Effector memory CD4-positive, alpha-beta T cell (primary cell): ENCODE measurements at places on chromosomes 4 and X.

GRCh38 chrX:19629541-19629940 lies 114.2 kb upstream of the MAP3K15 start:
- DNase-seq = no peak

DNA sequence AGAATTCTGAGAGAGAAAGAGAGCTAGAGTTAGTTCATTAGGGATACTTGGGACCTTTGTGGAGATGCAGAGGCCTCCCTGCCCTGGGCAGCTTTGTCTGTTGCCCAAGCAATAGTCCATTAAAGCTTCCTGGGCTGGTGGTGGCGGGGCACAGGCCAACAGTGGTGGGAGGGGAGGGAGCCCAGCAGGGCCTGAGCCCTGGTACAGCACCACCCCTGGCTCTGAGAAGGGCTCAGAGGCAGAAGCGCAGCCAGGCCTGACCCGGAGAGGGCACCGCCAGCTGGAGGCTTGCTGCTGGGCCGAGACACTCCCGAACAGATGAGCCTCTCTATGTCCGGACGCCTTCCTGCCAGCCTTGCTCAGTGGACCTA lies 65.3 kb downstream of the EFNB1 start:
- DNase-seq = no peak

DNA sequence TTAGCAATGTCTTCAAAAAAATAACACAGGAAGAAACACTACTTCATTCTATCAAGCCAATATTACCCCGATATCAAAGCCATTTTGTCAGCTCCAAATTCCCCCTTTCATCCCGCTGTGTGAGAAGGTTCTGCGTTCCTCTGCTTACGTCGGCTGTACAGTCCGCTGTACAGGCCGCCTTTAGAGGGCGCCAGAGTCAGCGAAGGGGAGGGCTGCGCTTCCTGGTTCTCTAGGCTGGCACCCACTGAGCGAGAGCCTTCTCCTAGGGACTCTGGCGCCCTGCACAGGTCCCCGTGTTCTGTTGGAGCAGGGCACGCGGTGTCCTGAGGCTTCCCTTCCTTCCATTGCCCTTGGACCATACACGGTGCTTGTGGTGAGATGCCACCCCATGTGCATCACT lies 25.3 kb upstream of the CT45A1 start:
- DNase-seq = no peak

GRCh38 chrX:71912156-71912555 lies 1.5 kb downstream of the NHSL2 start:
- no peak for DNase-seq

DNA sequence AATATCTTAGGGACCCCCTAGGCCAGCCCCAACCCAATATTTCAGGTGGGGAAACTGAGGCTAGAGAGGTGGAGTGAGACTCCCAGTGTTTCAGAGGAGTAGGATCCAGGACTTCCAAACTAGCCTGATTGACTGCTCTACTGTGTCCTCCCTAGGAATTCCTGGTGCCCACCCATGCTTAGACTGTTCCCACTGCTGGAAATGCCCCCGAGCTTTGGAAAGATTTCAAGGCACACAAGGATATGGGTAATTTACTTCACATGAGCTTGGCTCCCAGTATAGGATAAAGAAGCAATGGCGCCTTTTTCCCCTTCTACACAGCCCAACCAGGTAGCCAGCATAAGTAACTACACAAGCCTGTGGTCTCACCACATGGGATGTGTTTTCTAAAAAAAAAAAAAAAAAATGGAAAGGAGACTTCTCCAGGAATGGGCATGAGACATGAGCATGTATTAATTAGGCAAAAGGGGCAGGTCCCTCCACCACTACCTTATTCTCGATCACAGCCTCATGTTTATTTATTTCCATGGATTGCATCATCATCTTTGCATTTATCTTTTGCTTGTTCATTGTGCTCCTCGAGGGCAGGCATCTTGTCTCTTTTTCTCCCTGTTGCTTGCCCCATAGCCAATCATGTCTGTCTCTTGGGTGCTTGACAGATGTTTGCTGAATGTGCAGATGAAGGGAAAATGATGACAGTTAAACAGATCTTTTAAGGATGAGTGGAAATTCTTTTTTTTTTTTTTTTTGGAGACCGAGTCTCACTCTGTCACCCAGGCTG lies 66.7 kb downstream of the DRD5 start:
- DNase-seq = no peak

DNA sequence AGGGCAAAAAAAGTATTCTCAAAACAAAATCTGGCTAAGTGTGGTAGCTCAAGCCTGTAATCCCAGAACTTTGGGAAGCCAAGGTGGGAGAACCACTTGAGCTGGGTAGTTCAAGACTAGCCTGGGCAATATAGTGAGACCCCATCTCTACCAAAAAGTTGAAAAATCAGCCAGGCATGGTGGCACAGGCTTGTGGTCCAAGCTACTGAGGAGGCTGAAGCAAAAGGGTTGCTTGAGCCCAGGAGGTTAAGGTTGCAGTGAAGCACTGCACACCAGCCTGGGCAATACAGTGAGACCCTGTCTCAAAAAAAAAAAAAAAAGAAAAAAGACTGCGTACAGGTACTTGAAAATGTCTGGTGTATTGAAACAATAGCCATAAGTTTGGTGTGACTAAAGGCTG lies 1.7 kb upstream of the SDAD1 start:
- no peak for DNase-seq

DNA sequence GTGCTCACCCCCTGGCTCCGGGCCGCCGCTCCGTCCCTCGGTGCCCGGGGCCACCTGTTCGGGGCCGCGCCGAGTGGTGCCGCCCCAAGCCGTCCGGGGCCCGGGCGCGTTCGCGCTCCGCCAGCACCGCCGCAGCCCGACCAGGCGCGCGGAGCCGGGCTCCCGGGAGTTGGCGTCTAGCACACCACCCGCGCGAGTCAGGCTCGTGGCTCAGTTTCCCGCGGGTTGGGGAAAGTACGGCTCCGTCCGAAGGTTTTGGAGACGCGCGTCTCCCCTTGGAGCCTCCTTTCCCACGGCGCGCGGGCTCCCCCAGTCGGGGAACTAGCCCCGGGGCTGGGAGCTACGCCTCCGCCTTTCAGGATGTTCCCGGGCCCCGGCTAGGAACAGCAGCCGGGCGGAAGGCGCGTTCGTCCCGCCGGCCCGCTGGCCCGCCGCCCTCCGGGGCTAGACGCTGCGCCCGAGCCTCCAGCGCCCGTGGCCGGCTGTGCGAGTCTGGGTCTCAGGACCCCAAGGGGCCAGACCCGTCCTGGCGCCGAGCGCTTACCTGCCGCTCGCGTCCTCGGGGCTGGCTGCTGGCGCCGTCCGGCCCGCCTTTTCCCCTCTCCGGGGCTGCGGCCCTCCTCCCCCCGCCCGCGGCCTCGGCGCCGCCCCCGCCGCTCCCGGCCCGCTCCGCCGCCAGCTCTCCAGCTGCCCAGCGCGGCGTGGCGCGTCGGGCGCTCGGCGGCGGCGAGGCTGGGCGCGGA lies at the start of gene ADGRG2:
ADGRG2 (minus strand) TSS at position 571 of the 743 bp plus-strand sequence. CDS start 53,634 bp downstream, outside the sequence.
- no peak for DNase-seq

DNA sequence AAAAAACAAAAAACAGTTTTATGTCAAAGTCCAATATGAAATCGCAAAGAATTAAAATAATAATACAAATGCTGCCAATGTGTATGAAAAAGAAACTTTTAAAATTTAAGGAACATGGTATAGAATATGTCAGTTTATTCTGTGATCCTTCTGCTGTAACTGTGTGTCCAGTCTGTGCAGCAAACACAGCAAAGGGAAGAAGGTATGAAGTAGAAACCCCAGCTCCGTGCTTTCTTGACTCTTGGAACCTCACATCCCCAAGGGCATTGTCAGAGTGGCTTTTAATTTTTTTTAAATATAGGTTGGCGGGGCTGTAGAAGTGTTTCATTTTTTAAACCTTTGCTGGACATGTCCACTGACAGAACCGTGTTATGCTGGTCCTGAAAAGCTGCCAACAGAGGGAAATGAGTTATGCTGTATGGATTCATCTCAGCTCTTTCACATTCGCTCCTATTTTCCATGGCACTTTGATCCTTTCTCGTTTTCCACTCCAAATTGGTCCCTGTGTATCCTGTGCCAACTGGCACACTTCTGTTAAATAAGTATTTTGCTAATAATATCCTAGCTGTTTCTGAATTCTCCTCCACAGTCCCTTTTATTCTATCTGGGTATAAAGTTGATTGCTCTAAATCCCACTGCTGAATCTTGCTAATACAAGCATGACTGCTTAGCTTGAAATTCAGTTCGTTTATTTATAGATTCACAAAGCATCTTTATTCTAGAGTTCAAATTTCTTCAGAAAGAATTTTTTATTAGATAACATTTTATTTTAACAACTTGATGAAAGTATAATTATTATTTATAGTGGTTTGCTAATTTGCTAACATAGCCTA lies 127.0 kb upstream of the DDIT4L start:
- no peak for DNase-seq

DNA sequence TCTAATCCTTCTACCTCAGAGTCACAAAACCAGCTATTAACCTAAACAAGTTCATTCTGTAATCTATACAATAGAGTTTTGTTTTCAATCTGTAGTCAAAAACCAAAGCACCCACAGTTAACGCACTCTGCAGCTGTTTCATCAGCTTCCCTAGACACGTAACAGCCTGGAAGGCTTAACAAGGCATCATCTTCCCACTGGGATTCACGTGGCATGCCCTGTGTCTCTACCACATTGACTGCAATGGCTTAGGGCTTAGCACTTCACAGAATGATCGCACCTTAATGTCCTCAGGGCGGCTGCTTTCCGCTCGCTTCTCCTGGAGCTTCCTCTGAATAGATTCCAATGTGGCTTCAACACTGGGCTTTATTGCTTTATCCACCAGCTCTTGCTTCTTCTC lies 49.7 kb upstream of the NAP1L5 start:
- DNase-seq = no peak

DNA sequence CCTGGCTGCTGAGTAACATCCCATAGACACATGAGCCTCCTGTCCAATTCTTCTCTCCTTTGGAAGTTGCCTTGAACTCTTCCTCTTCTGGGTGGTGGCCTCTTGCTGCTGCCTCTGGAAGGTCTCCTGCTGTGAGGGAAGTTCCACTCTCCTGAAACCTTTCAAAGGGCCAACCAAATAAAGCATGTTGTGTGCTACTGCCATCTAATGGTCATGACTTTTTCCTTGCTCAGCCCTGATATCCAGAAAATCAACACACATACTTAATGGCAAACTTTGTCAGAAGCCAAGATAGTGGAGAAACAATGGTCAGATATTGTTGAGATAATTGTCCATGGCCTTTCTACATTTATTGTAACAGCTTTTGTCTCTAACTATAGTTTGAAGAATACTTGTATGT lies 19.1 kb upstream of the ZXDA start:
- no peak for DNase-seq

GRCh38 chr4:133588306-133588705 lies 439.2 kb downstream of the PCDH10 start:
- no peak for DNase-seq

DNA sequence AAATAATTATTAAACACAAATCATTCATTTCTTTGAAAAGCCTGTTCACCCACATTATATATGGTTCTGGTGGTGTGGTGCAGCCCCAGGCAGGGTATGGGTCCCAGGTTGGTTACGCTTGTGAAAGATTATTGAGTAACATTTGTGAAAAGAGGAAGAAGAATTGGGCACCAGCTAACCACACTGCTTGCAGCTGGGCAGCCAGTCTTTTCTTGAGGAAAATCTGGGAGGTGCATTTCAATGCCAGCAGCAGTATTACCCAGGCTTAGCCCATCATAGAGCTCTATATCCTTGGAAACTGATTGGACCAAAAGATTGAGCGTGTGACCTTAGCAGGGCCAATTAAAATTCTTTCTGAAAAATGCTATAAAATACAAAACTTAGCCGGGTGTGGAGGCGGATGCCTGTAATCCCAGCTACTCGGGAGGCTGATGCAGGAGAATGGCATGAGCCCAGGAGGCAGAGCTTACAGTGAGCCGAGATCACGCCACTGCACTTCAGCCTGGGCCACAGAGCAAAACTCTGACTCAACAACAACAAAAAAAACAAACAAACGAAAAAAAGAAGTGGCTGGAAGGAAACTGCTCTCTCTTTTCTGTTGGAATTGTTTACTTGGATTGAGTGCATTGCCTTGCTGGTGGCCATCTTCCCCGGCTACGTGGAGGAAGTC lies 9.7 kb upstream of the PLAC8 start:
- DNase-seq = no peak

GRCh38 chr4:40750461-40751258 lies 905 bp downstream of the NSUN7 start:
- DNase-seq = no peak

GRCh38 chr4:165440415-165441158 lies 61.8 kb downstream of the CPE start:
- DNase-seq = no peak

DNA sequence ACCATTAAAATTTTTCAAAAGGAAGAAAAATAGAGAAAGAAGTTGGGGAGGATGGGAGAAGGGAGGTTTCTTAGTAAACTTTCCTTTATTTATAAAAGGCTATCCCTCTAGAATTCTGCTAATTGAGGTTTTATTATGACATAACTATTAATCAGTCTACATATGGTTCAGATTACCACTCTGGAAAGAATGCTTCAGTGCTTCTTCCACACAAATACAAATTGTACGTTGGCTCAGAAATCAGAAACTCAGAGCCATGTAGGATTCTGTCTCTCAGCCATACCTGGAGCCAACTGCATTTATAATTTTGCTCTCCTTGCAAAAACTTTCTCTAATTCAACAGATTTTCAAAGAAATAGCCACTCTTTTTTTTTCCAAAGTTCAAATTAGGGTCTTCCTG lies 37.1 kb downstream of the SRPX start:
- no peak for DNase-seq

DNA sequence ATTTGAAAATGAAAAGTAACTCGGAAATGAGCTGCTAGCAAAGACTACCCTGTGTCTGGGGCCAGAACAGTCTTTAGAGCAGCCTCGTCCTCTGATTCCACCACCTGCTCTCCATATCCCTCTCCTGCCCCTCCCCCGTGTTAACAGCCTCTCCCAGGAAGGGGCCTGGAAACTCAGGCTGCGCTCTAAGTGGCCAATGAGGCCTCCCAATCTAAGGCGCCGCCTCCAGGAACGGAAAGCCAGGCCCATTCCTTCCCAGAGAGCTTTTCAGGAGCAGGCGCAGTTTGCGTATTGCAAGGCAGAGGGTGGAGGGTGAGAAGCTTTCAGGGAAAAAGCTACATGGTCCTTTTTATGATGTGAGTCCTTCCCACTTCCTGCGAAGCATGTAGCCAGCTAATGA lies 31.2 kb downstream of the RS1 start:
- DNase-seq = no peak

GRCh38 chr4:115213716-115214115 lies 100.3 kb upstream of the NDST4 start:
- DNase-seq = no peak

DNA sequence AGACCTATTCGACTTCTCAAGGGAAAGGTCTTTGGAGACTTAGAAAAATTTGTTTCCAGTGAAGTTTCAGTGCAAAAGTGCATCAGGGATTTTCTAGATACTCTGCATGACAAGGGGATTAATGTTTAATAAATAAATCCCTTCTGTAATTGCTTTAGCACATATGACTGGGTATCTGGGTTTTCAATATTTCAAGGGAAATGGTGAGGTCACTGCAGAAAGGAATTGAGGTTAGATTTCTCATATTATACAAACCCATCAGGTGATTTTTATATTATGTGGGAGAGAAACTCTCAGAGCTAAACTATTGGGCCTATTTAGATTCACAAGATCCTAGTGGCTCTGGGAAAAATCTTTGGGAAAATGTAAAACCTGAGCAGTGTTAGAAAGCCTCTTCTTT lies 48.3 kb upstream of the SLC4A4 start:
- DNase-seq = no peak

- DNase-seq = no peak
These were observed 22.2 kb downstream of the MAML3 start for GRCh38 chr4:140131675-140132229.

GRCh38 chr4:82352118-82352824 lies 21.5 kb downstream of the HNRNPD start:
- DNase-seq = no peak

GRCh38 chrX:148854306-148854705 lies 353.9 kb downstream of the AFF2 start:
- no peak for DNase-seq
